ENCODE measurements at places on chromosomes 6 and 20.

GRCh38 chr6:145099713-145100112 is 635.6 kb downstream of the EPM2A start:
- no peak overlapping the region for H3K4me3 ChIP-seq
- H3K27ac ChIP-seq: no peak overlapping the region
- DNase-seq: no peak
- peaks cover 3% of the 10 kb centered on the region for H3K36me3 ChIP-seq
- H3K4me1 ChIP-seq: no peaks in the 10 kb centered on the region
- peaks cover 6% of the 10 kb centered on the region for H3K27me3 ChIP-seq

DNA sequence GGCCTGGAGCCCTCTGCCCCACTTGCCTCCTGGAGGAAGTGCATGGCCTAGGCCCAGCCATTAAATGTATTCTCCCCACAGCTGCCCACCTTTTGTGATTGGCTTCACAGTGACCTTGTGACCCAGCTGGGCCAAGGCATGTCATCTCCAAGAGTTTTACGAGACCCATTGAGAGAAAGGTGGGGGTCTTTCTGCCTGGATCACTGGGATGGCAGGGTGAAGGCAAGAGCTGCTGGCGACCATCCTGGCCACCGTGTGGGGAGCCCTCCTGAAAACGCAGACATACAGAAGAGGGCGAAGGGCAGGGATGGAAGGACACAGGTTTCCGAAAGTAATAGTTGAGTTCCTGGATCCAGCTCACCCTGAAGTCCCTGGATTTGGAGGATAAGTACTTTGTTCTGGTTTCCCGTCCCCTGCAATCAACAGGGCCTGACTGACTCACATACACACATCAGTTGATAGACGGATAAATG is 12.3 kb upstream of the SPO11 start:
- no peaks in the 10 kb centered on the region for H3K4me1 ChIP-seq
- no peak overlapping the region for H3K27ac ChIP-seq
- H3K27me3 ChIP-seq: peaks cover 40% of the 10 kb centered on the region
- no peaks in the 10 kb centered on the region for H3K36me3 ChIP-seq

DNA sequence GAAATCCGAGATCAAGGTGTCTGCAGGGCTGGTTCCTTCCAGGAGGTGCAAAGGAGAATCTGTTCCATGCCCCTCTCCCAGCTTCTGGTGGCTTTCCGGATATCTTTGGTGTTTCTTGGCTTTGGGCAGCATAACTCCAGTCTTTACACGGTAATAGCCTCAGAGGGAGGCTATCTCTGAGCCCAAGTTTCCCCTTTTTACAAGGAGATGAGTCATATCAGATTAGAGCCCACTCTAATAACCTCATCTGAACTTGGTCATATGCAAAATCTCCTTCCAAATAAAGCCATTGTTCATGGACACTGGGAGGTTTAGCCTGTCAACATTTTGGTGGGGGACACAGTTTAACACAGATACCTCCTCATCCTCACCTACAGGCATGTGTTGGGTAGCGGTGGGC is 213.7 kb downstream of the ATXN1 start:
- H3K4me3 ChIP-seq: no peak overlapping the region
- DNase-seq: no peak
- no peak overlapping the region for H3K27ac ChIP-seq
- H3K4me1 ChIP-seq: peaks cover 14% of the 10 kb centered on the region
- peaks cover 3% of the 10 kb centered on the region for H3K36me3 ChIP-seq

DNA sequence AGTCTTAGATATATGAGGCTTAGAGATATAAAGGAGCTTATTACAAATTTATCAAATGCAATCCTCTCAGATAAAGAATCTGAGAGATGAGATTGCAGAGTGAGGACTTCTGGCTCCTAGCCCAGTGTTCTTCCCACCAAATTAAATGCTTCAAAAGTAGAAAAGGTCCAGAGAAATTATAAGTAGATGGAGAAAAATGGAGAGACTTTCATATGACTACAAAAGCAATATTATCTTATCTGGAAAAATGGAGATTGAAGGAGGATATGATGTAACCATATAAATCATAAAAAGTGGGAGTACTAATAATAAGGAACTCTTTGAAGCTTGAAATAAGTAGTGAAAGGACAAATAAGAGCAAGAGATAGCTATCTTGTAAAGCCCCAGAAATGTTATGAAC is 2.8 kb downstream of the KCTD20 start:
- DNase-seq: no peak
- H3K4me3 ChIP-seq: peak overlapping the region; percentile 72

GRCh38 chr6:31042806-31043205 is 32.5 kb downstream of the MUC22 start:
- no peaks in the 10 kb centered on the region for H3K4me1 ChIP-seq
- peaks cover 17% of the 10 kb centered on the region for H3K27me3 ChIP-seq
- H3K27ac ChIP-seq: no peak overlapping the region
- DNase-seq: peak; percentile 40

DNA sequence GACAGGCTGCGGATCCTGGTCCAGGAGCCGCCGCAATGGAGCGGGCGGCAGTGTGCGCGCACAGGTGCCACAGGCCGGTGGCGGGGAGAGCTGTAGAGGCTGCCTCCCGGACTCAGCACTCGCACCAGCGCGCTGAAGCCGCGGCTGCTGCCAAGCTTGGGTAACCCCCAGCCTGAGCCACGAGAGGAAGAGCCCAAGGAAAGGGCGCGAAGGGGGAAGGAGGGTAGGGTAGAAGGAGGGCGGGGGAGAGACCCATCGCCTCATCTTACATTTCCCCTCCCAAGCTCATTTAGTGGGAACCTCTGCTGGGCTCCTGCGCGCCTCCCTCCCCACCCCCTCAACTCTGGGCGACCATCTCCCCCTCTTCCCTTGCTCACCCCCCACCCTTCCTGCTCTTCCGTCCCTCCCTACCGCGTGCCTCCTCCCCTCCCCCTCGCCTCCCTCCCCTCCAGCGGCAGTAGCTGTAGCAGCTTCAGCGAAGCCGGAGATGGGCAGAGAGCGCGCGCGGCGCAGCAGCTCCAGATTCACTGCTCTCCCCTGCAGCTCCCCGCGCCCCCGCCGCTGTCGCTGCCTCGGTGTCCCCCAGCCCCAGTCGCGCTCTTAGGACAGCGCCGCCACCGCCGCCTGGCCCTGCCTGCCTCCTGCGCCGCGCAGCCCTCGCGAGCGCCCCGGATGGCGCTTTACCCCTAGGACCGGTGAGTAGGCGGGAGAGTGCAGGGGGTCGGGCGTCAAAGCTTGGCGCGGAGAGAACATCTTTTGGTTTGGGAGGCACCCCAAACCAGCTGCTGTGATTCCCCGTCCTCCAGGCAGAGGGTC is at the start of gene FUT9:
Gene FUT9, plus strand, starts transcription at position 457 of the 816 bp plus-strand sequence. CDS start 187,182 bp downstream, outside the sequence.
- H3K36me3 ChIP-seq: peaks cover 2% of the 10 kb centered on the region
- H3K27ac ChIP-seq: no peak within 1 kb of the TSS
- no peak for DNase-seq

- no peak for DNase-seq
- no peak overlapping the region for H3K4me3 ChIP-seq
Measured at GRCh38 chr6:3697609-3698008, 53.9 kb downstream of the PXDC1 start.

Measured in activated T-cell treated with anti-CD3 and anti-CD28 coated beads, Interleukin-2, amount 50 U/mL, for 72 hours (primary cell).